Mucosa of gallbladder (tissue), 1 donor: ENCODE measurements at places on chromosomes 2 and 18. TPM values are rescaled to one million over a fixed set of nuclear protein-coding genes. Genes with fewer than 3 reads are reported as not detected.
A peak's percentile ranks its signal among the peaks of the same experiment; 100 is the strongest.

GRCh38 chr2:15112216-15112615 lies 448.9 kb downstream of the NBAS start:
- no peak for DNase-seq

- no peak for DNase-seq
Measured at GRCh38 chr2:205700331-205701132, 18.2 kb downstream of the NRP2 start.

- no peak for DNase-seq
Measured at GRCh38 chr18:58088691-58089065, 44.7 kb downstream of the NEDD4L start.

GRCh38 chr2:237122214-237122666 lies 36.6 kb downstream of the COPS8 start:
- DNase-seq = peak; percentile 44

DNA sequence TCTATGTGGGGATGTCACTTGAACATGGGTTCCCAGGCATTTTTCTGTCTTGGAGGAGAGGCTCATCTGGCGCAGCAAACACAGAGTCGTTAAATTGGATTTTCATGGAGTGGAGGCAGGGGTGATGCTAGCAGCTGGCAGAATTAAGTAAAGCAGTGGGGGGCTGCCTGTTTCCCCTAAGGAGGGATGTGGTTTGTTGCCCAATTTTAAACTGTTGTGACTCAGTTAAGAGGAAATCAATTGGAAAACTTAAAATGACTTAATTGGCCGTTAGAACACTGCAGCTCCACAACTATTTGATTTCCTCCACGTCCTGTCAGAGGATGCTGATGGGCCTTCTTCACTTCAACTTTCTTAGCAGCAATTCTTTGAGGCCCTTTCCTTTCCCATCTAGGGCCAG lies 354.1 kb upstream of the ATP5MC3 start:
- no peak for DNase-seq

- DNase-seq = no peak
Measured at GRCh38 chr2:177603181-177603580, 210.6 kb downstream of the AGPS start.

DNA sequence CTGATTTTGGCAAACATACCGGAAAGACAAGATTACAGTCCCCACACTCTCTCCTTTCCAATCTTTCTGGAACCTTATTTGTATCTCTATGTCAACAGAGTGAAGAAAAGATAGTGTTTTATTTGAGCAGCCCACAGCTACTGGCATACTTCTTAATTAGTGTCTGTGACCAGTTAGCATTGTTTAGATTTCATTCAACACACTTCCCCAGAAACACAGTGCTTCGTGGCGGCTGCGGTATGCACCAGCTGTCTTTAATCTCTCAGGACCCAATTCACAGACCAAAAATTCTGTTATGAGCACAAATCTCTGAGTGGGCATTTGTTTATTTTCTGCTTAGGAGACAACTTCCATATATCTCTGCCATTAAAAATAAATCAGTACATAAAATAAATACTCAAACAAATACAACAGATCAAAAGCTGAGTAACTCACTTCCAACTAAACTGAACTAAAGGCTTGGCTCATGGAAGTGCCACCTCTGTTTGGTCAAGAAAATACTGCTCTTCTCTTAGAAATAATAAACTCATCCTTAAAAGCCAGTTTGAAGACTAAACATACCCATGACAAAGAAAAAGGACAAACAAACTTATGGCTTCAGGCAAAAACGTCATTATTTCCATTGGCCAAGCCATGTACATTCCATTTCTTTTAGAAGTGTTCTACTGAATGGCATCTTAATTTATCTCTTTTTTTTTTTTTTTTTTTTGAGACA lies 392.4 kb downstream of the TXNL1 start:
- DNase-seq = no peak

GRCh38 chr2:171095014-171095582 lies 65.6 kb downstream of the TLK1 start:
- no peak for DNase-seq

GRCh38 chr2:4324531-4324930 lies 621.2 kb downstream of the DCDC2C start:
- DNase-seq = no peak

DNA sequence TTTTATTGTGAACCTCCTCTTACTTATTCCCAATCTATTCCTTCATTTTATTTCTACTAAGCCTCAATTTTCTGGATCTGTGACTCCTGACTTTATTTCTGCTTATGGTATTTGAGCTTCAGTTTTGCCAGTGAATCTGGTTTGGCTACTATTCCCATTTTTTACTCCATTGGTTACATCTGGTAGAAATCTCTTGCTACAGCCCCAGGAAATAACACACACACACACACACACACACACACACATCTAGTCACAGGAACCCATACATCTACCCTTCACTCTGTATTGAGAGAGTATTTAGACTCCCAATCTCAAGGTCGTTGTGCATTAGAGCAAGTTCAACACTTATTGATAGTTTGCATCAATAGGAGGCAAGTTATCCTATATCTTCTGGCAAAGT lies 37.0 kb upstream of the GALNT5 start:
- DNase-seq = no peak

GRCh38 chr2:111665551-111666116 lies 218.4 kb downstream of the ANAPC1 start:
- DNase-seq = no peak

Gene UGT1A6
- total RNA-seq = 6.3 TPM

Gene OSBPL6
- 6.3 TPM for total RNA-seq

Gene GRHL1
- 7.2 TPM for total RNA-seq

Gene LRRTM1
- total RNA-seq = 1.2 TPM

Gene IER3IP1
- 11.3 TPM for total RNA-seq
